ENCODE measurements at places on chromosomes 1 and 21.

DNA sequence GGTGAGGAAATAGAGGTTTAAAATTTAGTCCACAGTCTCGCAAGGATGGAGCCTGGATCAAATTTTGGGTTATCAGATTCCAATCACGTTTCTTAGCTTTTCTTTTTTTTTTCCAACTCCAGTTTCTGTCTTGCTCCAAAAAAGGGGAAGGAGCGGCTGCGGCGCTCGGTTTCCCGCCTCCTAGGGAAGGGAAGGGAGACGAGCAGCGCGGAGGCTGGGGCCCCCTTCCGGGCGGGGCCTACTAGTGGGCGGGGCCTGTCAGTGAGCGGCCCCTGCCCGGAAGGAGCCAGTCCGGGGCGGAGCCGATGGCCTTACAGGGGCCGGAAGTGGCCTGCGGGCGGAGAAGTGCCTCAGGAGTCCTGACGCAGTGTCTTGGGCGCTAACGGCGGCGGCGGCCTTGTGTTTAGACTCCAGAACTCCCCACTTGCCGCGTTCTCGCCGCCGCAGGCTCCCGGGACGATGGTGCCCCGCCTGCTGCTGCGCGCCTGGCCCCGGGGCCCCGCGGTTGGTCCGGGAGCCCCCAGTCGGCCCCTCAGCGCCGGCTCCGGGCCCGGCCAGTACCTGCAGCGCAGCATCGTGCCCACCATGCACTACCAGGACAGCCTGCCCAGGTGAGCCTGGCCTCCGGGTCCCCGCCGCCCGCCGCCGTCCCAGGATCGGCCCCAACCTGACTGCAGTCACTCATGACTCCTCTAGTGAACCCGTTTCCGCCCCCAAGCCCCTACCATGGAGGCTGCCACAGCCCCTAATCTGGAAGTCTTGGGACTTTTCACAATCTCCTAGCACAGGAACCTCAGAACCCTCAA is at the start of gene CPT2:
Gene CPT2, plus strand, starts transcription at position 340 of the 806 bp plus-strand sequence. Its CDS starts 120 bp downstream, at position 460.
- DNase-seq: peak; percentile 90

GRCh38 chr1:6942990-6943389 is 157.7 kb downstream of the CAMTA1 start:
- no peak for DNase-seq

GRCh38 chr1:172427191-172427590 is 6.7 kb downstream of the C1orf105 start:
- no peak for DNase-seq

DNA sequence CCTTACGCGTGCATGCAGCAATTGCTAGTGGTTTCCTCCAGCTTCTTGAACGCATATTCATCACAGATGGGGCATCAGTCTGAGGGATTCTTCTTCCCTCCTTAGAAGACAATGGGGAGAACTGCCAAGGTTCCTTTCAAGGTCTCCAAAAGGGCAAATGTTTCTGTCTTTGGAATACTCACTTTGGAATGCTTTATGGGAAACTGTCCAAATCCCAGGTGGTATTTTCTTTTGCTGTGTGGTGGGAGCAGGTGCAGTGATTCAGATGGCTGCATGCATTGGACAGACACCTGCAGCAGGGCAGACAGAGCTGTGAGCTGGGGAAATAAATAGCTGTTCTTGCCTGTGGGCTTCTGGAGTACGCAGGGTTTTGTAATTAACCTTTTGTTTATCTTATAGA is 40.5 kb downstream of the URB2 start:
- no peak for DNase-seq

- DNase-seq: no peak
Measured at GRCh38 chr1:14610761-14611160, 12.3 kb downstream of the KAZN start.

- no peak for DNase-seq
Measured at GRCh38 chr1:203520315-203520714, 26.4 kb downstream of the OPTC start.

DNA sequence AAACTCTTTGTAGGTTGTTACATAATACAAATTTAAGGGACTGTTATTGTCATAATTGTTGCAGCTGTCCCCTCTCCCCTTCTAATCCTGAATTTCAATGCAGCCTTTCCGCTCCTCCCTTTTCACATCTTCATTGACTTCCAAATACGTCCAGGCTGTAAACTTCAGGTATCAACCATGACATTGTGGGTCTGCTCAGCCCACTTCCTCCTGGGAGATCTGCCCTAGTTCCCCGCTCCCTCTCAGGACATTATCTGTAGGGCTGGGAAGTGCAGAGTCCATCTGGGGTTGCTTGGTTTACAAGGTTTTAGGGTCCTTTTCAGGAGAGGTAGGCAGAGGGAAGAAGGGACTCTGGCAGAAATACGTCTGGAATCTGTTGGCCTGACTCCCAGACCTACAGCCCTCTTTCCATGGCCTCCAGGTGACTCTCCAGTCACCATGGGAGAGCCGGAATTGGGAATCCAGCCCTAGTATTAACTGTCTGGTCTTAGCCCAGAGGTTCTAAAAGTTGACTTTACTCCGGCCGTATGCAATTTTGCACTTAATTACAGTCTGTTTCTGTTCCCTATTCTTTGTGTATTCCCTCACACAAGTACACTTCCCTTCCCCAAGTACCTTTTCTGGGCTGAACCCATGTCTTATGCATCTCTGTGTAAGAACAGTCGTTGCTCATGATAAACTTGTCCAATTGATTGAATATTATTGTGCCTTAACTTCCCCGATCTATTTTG is 4.7 kb upstream of the DENND2D start:
- no peak for DNase-seq

DNA sequence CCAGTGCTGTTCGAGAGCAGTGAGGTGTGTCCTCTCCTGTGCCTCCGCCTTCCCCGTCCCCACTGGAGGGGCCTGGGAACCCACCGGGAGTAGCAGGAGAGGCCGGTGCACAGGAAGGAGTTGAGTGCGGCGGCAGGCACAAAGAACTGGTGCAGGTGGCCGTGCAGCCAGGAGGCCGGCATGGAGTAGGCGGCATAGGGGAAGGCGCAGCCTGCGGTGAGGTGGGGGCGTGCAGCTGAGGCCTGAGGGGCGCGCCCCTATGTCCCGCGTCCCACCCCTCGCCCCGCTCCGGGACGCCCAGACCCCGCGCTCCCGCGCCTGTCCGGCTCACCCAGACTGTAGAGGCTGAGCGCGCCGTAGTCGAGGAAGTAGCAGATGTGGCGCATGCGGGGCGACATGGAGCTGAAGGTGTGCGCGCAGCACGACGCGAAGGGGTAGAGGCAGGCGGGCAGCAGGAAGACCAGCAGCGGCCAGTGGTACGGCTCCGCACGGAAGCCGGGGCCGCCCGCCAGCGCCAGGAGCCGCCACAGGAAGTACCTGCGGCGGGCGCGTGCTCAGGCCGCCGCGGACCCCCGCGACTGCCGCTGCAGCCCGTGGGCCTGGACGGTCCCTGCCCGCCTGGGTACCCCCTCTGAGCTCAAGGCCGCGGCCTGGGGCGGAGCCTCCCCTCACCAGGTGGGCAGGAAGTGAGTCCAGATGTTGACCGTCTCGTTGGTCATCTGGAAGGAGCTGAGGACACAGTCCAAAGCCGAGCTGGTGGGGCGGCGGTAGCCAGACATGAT is 2.2 kb downstream of the PAQR6 start:
- DNase-seq: peak; percentile 34

DNA sequence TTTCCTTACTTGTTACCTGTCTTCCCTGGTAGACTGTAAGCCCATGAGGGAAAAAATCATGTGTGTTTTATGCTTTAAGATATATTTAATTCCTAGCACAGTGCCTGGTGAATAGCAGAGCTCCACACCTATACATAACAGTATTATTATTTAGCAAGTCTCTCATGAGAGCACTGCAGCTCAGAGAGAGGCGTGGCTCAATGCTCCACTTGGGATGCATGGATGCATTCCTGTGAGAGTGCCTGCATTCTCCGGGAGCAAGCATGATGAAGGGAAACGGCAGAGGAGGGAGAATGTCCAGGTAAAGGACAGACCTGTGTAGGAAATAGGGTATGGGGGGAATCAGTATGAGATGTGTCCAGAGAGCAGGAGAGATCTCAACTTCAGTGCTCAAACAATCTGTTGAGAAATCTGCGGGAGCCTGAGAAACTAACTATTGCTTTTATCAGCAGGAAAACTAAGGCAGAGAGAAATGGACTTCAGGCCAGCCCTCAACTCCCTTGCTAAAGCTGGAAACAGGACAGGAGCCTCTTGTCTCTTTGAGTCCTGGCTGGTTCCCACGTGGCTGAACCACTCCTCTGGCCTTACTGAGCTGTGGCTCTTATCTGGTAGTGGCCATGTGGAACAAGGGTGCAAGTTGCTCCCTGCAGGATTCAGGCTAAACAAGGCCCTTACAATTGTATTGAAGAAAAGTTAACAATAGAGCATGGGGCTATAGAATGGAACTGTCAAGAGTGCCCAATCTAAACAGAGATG is 113.1 kb downstream of the KCNN3 start:
- DNase-seq: no peak

DNA sequence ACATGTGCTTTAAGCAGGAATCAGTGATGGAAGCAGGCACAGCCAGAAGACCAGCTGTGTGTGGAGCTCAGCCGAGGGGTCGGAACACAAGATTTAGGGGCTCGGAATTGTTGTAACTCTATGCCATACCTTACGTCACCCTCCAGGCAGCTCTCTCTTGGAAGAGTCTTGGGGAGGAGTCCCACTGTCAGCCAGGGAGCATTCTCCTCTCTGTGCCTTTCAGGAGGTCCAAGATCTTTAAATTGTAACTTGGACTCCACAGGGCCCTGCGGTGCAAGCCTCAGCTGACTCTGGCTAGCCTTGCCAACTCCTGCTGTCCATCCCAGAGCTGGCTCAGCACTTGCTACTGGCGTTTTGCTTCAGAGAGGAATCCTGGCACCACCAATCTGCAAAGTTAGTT is 26.4 kb upstream of the ROR1 start:
- DNase-seq: no peak

DNA sequence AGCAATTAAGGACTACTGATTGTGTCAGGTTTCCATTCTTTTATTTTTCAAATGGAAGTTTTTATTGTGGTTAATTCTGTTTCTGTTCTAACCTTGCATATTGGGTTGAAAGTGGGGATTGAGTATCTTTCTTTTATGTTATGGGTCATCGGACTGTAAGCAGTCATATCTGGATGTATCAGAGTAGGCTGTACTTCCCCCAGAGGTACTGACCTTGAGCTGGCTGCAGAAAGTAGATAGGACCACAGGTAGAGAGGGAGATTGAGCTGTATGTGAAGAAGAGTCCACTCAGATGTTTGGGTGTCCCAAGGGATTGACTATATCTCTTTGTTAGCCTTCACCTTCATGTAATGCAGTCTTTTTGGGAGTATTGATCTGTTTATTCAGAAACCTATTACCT is 20.5 kb upstream of the ALG14 start:
- DNase-seq: no peak

DNA sequence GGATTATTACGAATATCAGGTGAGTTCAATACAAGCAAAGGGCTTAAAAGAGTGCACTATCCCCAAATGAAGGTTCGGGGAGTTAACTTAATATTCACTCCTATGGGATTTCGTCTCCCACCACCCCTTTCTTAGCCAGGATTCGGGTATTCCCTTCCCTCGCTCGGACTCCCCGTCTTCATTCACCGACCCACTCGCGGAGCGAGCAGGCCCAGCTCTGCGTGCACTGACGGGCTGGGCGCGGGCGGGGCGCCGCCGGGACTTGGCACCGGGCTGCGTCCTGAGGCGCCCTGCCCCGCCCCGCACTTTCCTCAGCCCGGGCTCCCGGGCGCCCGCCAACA is 7.7 kb upstream of the MPZL1 start:
- DNase-seq: no peak

DNA sequence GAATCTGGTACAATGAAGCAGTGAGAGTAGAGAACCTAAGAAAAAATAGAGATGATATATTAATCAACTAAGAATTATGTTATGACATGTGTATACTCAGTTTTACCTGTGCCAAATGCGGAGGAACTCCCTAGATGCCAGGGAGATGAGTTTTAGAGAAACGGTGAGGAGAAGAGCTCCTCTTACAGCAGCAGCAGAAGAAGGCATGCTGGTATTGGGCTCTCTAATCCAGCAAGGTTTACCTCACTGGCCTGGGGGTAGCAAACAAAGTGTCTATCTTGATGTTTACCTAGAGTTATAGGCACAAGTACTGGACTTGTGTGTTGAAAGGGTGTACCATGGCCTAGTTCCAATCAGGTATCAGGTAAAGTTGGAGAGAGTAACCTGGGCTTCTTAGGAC is 28.9 kb upstream of the DEPDC1 start:
- no peak for DNase-seq

DNA sequence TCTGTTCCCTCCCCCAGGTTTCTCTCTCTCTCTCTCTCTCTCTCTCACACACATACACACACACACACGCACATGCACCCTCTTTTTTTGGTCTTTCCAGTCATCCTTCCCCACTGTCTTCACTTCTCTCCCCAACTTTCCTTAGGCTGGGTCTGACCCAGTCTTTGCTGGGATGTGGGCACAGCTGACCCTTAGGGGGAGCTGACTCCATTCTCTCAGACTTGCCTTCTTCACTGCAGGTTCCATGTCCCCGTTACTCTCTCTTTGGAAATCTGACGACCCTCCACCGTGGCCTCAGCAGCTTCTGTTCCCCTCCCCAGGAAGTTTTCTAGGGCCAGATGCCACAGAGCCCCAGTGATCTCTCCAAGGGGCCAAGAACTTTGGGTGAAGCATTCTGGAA is 2.1 kb downstream of the DISP3 start:
- DNase-seq: no peak

- no peak for DNase-seq
Measured at GRCh38 chr1:17123196-17124045, 4.2 kb upstream of the PADI2 start.

DNA sequence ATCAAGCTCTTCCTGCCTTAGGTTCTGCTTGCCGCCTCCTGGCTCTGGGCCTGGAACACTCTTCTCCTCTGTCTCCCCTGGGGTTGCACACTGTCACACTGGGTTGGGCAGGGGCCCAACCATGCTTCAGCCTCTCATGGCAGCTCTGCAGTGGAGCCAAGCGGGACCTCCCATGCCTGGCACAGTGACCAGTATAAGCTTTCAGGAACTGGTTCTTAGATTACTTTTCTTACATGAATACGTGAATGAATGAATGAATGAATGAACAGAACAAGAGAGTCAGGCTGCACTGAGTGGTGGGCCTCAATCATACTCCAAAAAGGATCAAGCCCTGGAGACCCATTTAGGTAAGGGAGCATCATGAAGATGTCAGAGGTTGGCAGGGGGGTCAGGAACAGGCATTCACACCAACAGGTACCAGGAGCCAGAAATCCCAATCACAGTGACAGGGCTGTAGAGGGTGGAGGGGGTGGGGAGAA is 30.8 kb upstream of the TMEM125 start:
- DNase-seq: no peak

DNA sequence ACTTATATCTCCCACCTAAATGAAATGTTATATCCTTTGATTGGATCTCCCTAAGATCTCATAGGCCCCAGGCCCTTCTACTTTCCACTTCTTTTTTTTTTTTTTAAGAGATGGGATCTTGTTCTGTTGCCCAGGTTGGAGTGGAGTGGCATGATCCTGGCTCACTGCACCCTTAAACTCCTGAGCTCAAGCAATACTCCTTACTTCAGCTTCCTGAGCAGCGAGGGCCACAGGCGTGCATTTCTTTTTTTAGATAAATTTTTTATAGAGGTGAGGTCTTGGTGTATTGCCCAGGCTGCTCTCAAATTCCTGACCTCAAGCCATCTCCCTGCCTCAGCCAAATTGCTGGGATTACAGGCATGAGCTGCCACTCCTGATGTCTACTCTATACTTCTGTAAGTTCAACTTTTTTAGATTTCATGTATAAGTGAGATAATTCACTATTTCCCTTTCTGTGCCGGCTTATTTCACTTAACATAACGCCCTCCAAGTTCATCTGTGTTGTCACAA is 987.5 kb upstream of the NCAM2 start:
- DNase-seq: no peak

- DNase-seq: no peak
Measured at GRCh38 chr1:153869486-153869885, 53.3 kb downstream of the GATAD2B start.

- DNase-seq: no peak
Measured at GRCh38 chr1:171152549-171152948, 32.6 kb upstream of the FMO2 start.
